ENCODE measurements at places on chromosomes 1 and 21. TPM values are rescaled to one million over a fixed set of nuclear protein-coding genes. Genes with fewer than 3 reads are reported as not detected.

GSTM5 gene
- not detected for polyA plus RNA-seq

- no peak for DNase-seq
Observed at GRCh38 chr1:178847396-178847849, 23.5 kb downstream of the ANGPTL1 start.

DNA sequence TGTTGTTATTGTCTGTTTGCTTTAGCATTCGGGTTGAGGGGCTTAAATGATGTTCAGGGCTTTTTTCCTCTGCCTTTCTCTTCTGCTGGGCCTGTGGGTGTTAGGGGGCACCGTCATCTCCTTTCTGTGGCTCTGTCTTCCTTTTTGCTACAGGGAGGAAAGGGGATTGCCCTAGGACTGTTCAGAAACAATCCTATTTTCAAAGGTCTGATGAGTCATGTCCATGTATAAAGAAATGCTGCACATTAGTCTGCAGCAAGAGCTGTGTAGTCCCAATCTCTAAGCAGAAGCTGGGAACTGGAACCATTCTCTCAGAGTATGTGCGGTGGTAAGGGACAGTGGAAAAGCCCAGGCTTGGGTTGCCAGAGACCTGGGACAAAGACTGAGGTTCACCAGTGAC is 462.3 kb downstream of the OMA1 start:
- DNase-seq, result no peak

DNA sequence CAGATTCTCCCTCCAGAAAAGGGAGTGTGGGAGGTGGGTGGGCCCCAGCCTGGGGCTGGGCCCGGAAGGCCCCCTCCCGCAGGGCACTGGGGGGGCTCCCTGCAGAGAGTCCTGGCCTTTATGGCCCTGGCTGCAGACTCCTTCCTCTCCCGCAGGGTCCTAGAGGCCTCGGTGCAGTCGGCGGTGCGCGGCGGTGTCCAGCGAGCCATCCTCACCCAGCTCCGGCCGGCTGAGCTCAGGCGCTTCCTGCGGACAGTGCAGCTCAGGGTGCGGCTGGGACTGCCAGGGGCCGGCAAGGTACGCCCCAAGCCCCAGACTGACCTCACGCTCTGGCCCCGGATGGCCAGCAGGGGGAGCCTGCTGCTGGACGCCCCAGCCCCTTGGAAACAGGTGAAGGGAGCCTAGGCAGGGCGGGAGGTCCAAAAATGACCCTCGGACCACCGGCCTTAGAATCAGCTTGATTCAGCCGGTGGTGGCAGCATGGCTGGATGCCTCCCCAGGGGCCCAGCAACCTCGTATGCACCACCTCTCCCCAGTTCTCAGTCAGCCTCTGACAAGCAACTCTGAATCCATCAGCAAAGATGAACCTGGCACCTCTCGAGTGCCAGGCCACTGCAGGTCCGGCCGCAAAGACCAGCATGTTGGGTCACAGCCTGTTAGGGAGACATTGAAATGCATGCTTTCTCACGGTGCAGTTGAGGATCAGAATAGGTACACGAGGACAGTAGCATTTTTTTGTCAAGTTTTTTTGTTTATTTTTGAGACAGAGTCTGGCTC is 20.6 kb downstream of the MTHFR start:
- DNase-seq, result no peak

SYCP1 gene
- polyA plus RNA-seq, result not detected

DNA sequence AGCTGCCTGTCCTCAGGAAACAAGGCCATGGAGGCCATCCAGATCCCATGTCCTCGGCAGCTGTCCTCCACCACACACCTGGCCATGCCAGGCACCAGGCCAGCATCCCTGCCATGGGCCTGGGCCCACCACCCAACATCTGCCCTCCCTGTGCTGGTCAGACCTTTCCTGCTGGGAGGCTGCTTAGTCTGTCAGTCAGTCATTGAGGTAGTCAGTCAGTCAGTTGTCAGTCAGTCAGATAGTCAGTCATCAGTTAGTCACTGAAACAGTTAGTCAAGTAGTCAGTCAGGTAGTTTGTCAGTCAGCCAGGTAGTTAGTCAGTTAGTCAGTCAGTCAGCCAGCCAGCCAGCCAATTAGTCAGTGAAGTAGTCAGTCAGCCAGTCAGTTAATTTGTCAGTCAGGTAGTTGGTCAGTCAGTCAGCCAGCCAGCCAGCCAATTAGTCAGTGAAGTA is 17.2 kb downstream of the KRTAP10-1 start:
- DNase-seq, result no peak

SLC2A5 gene
- polyA plus RNA-seq, result 18.9 TPM

SCAF4 gene
- 42.3 TPM for polyA plus RNA-seq

DNA sequence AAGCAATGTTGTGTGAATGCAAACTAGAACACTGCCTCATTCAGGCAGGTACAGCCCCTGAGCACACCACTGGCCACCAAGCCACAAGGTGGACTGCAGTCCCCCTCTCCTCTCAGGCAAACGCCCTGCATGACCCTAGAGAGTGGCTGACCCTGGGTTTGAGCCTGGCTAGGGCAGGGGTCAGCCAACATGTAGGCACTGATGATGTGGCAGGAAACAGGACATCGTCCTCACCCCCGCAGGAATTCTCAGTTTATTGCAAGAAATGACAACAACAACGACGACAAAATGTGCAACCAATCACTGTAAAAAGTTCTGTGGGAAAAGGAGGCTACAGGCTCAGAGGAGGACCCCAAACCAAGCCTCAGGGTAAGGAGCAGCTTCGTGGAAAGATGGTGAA is 81.3 kb downstream of the OMA1 start:
- no peak for DNase-seq

RAD54L gene
- 50.3 TPM for polyA plus RNA-seq

TACSTD2 gene
- 8.1 TPM for polyA plus RNA-seq

DNA sequence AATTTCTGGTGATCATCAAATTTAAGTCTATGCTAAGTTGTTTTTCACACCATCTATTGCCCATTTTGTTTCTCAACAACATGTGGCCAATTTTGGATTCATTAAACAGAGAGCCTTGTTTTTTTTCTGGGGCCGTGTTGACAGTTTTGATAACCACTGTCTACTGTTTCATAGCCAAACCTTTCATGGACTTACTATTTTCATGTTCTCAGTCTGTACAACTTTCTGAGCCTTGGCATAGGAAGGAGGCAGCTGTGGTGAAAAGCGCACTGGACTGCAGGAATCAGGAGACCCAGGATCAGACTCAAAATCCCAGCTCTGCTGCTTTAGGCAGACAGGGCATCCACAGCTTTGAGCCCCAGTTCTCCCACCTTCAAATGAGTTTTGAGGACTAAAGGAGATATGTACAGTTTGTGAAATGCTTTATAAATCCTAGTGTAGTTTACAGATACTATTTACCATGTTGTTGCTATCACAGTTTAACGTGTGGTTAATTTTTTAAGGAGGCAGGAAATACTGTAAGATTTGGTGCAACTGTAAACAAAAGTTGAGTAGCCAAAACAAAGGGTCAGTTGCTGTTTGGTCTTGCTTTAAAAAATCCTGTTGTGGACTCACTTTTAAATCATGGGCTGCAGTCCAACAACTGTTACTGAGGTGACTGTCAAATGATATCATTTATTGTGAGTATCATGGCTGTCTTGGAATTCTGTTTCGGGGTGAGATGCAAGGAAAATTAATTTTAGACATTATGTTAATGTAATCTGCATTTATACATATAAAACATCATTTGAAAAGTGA is 2.9 kb downstream of the MACO1 start:
- no peak for DNase-seq
